Purkinje cell (primary cell): ENCODE measurements at places on chromosomes 4 and X. TPM values are rescaled to one million over a fixed set of nuclear protein-coding genes. Genes with fewer than 3 reads are reported as not detected.

Gene MAGEA2B
- not detected in 2 replicates for polyA plus RNA-seq

Gene SCRG1
- 8.5 and 19.4 TPM in 2 replicates for polyA plus RNA-seq

Gene SMIM20
- 161 and 174 TPM in 2 replicates for polyA plus RNA-seq

Gene PAGE5
- polyA plus RNA-seq, result not detected in 2 replicates

Gene AWAT1
- polyA plus RNA-seq, result not detected in 2 replicates

Gene PPP3CA
- 737 and 805 TPM in 2 replicates for polyA plus RNA-seq

Gene NSG1
- polyA plus RNA-seq, result 1,066 and 1,375 TPM in 2 replicates

Gene GPR119
- not detected in 2 replicates for polyA plus RNA-seq

Gene MEPE
- polyA plus RNA-seq, result not detected in 2 replicates

Gene PAGE1
- polyA plus RNA-seq, result not detected in 2 replicates

Gene SYTL4
- polyA plus RNA-seq, result 1.0 and 2.0 TPM in 2 replicates

Gene GLRA2
- polyA plus RNA-seq, result 0.18 and 0.97 TPM in 2 replicates

Gene MRFAP1L1
- 98.8 and 100 TPM in 2 replicates for polyA plus RNA-seq

Gene UGT2B17
- polyA plus RNA-seq, result not detected in 2 replicates

Gene OFD1
- 12.8 and 33.3 TPM in 2 replicates for polyA plus RNA-seq

Gene SLC6A8
- polyA plus RNA-seq, result 0.39 and 0.70 TPM in 2 replicates

Gene SAGE1
- not detected in 2 replicates for polyA plus RNA-seq
